ENCODE measurements at places on chromosomes 16 and 17.

DNA sequence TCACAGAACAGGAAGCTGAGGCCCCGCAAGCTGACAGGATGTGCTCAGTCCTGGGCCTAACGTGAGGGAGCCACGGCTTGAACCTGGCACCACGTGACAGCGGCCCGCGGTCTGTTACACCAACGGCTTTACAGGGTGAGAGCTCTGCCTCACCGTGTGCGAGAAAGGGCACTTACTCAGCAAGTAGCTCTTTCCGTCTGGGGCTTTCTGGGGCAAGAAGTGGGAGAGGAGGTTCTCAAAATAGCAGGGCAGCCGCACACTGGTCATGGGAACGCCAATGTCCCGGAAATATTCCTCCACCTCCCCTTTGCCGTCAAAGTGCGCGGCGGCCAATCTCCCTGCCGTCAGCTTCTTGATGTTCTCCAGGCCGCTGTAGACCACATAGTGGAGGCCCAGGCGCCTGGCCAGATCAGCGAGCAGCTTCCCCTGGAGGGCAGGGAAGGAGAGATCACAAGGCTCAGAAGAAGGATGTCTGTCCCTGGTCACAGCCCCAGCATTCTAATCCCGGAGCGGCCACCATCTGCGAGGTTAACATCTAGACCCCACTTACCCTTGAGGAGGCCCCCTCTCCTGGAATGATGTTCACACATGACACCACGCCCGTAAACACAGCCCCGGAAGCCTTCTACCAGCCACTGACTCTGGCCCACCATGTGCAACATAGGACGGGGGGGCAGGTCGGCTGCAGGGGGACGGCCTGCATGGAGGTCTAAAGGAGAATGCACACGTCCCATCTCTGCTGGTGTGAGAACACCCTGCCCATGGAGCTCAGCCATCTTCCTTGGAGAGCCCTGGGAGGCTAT lies 8.2 kb downstream of the NMRAL1 start:
- DNase-seq: no peak

- DNase-seq: peak; percentile 66
Observed at GRCh38 chr17:50668025-50668837, 33.5 kb downstream of the ABCC3 start.

- no peak for DNase-seq
Observed at GRCh38 chr17:61431594-61432311, 20.5 kb upstream of the TBX4 start.

DNA sequence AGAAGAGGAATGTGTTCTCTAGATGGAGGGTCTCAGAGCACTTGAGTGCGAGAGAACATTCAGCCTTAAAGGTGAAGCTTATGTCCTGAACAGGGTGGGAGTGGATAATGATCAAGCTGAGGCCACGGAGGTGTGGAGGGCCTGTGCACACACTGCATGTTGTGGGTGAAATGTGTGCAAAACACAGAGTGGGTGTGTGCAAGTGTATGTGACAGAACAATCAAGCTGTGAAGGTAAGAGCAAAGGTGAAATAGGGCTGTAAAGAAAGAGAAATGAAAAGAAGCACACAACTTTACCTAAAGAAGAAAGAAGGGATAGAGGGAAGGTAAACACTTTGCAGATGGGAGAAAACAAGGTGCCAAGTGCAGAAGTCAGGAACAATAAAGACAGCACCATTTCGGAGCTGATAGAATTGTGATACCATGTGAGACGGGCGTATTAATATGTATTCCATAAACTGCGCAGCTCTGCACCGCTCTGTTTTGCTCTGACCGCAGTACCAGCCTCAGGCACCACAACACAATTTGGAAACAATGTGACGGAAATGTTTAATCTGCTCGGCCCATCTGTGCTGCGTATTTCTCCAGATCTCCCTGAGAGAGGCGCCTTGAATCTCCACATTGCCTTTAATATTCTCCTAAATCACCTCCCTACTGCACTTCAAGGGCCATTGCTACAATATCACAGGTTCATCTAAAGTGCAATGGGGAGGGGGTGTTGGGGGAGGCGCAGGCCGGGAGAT lies 40.6 kb downstream of the SNX11 start:
- no peak for DNase-seq

DNA sequence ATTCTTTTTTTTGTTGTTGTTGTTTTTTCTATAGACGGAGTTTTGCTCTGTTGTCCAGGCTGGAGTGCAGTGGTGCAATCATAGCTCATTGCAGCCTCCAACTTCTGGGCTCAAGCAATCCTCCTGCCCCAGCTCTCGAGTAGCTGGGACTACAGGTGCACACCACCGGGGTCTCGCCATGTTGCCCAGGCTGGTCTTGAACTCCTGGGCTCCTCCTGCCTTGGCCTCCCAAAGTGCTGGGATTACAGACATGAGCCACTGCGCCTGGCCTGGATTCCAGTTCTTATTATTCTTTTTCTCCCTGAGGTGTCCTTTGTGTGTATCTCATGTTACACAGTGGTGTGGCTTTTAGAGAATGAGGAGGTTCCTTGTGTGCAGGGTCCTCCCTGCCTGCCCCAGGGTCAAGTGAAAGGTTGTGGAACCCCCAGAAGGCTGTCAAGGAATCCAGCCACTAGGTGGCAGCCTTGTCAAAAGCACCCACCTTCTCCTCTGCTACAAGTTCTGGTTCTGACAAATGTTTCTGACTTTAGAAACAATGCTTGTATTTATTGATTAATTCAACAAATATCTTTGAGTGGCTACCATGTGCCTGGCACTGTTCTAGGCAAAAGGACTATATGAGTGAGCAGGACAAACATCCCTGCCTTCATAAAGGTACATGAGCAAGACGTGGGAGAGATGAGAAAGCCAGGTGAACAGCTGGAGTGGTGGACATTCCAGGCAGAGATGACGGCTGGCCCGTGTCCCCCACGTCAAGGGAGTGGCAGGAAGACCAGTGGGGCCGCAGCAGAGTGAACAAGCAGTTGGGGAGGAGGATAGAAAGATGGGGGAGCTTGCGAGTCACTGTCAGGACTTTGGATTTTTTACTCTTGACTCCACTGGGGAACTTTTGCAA lies 112.4 kb downstream of the SPECC1 start:
- DNase-seq: peak; percentile 47

GRCh38 chr17:50627782-50628601 lies 6.7 kb upstream of the ABCC3 start:
- DNase-seq: peak; percentile 19

- no peak for DNase-seq
Observed at GRCh38 chr16:55021595-55022475, 91.2 kb downstream of the IRX5 start.

- no peak for DNase-seq
Observed at GRCh38 chr17:66829883-66830282, 5.0 kb upstream of the CACNG5 start.

DNA sequence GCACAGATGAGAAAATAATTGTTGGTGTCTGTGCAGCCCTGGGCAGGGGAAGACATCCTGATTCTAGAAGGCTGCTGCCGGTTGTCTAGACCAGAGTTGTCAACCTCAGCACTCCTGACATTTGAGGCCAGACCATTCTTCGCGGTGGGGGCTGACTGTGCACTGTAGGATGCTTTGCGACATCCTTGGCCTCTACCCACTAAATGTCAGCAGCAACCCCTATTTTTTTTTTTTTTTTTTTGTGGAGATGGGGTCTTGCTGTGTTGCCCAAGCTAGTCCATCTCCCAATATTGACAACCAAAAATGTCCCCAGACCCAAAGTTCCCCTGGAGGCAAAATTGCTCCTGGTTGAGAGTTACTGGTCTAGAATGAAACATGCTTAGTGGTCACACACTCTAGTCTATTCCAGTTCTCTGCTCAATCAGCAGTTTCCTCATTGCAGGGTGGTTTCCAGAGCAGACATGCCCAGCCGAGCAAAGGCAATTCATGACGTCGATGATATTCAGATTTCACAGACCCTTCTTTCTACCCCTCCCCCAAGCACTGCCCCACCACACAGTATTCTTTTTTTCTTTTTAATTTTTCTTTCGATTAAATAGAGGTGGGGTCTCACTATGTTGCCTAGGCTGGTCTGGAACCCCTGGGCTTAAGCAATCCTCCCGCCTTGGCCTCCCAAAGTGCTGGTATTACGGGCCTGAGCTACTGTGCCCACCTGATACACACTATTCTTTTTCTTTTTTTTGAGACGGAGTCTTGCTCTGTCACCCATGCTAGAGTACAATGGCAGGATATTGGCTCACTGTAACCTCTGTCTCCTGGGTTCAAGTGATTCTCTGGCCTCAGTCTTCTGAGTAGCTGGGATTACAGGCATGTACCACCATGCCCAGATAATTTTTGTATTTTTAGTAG lies 9.0 kb downstream of the C17orf99 start:
- no peak for DNase-seq

- DNase-seq: no peak
Observed at GRCh38 chr17:73284906-73285602, 23.4 kb upstream of the CPSF4L start.

GRCh38 chr16:50144211-50144610 lies 8.9 kb upstream of the TENT4B start:
- DNase-seq: no peak

GRCh38 chr16:57528499-57529390 lies 7.6 kb downstream of the CCDC102A start:
- DNase-seq: peak; percentile 20

Data from 8988T (cell line).